ENCODE measurements at places on chromosomes 4 and X.

- H3K27me3 ChIP-seq, result no peaks in the 10 kb centered on the region
- no peak for DNase-seq
- H3K4me1 ChIP-seq, result no peaks in the 10 kb centered on the region
- no peak overlapping the region for H3K27ac ChIP-seq
- H3K36me3 ChIP-seq, result no peaks in the 10 kb centered on the region
These were observed 26.7 kb upstream of the GUCY1A1 start for GRCh38 chr4:155639704-155640523.

DNA sequence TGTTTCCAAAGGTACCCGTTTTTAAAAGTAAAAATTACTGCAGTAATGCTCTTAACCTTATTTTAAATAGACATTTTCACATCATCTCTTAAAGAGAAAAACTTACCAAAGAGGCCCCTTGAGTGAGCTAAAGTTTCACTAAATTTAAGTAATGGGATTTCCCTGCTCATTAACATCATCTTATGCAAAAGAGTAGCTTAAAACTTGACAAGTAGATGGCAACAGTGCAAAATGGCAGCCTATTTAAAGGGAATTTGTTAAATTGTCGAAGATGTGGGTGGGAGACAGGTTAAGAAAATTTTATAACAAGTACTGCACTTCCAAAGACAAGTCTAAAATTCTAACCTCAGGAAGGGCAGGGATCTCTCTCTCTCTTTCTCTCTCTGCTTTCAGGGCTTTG, 271.7 kb upstream of the LDB2 start:
- H3K4me1 ChIP-seq, result no peaks in the 10 kb centered on the region
- no peaks in the 10 kb centered on the region for H3K27me3 ChIP-seq
- H3K27ac ChIP-seq, result no peak overlapping the region
- no peak overlapping the region for H3K4me3 ChIP-seq

DNA sequence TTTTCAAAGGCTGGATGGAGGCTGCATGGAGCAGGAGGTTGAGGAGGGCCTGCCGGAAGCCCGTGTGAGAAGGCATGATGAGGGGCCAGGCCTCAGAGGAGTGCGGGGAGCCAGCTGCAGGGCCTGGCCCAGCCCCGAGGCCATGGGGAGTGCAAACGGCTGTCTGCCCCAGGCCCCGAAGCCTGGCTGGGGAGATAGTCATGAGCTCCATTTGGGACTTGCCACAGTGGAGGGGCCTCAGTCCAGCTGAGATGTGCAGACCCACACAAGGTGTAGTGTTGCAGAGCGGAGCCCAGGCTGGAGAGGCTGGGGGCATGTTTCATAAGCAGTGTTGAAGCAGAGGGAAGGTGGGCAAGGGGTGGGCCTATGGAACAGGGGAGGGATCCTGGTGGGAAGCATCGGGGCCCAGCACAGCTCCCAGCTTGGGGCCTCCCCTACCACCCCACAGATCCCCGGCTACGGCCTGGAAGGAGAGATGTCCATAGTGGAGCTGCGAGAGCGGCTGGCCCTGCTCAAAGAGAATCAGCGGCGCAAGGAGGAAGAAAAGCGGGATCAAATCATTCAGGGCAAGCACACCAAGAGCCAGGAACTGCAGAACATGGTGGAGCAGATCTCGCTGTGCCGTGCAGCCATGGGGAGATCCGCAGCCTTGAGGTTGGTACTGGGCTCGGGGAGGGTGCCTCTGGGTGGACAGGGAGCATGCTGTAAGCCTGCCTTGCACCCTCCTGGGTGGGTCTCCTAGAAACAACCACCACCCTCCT, 9.1 kb upstream of the RNF4 start:
- no peak for DNase-seq
- no peak overlapping the region for H3K27ac ChIP-seq
- no peaks in the 10 kb centered on the region for H3K27me3 ChIP-seq

DNA sequence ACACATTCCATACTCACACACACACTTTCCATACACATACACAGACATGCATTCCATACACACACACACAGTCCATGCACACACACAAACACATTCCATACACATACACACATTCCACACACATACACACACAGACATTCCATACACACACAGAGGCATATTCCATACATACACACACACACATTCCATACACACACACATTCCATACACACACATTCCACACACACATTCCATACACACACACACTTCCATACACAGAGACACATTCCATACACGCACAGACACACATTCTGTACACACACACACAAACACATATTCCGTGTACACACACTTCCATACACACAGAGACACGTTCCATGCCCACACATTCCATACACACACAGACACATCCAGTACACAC, 14.8 kb downstream of the LINC00632 start:
- H3K27ac ChIP-seq, result no peak overlapping the region
- no peaks in the 10 kb centered on the region for H3K27me3 ChIP-seq
- H3K4me3 ChIP-seq, result no peak overlapping the region
- H3K36me3 ChIP-seq, result no peaks in the 10 kb centered on the region
- no peak for DNase-seq
- no peaks in the 10 kb centered on the region for H3K4me1 ChIP-seq

- no peaks in the 10 kb centered on the region for H3K27me3 ChIP-seq
- no peak overlapping the region for H3K4me3 ChIP-seq
- no peak overlapping the region for H3K27ac ChIP-seq
These were observed 1118.1 kb upstream of the PABPC4L start for GRCh38 chr4:135319685-135320084.

DNA sequence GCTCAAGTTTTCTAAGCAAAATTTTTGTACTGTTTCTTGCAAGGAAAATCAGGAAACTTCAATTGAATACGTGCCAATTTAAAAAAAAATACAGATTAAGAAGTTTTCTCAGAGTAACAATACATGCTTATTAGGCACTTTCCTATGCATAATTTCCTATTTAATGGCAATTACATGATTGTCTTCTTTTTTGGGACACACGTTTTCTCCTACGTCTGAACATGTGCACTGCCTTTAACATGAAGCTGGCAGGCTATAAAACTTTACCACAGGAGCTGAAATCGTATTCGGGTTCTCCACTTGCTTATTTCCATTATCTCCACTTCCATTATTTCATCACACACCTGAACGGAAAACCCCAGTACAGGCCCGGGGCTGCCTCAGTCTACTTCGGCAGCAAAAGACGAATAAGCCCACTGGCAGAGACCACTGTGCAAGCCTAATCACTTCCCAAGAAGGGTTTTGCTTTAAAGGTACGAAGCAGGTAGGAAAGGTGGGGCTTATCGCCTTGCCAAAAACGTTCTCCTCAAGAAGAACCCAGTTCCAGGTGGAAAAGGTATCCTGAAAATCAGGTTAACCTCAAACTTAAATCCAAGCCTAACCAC, 575 bp downstream of the RCHY1 start:
- H3K36me3 ChIP-seq, result peaks cover 31% of the 10 kb centered on the region
- H3K4me3 ChIP-seq, result no peak overlapping the region
- peaks cover 24% of the 10 kb centered on the region for H3K4me1 ChIP-seq
- no peak for DNase-seq
